ENCODE measurements at places on chromosomes 13 and 19.

DNA sequence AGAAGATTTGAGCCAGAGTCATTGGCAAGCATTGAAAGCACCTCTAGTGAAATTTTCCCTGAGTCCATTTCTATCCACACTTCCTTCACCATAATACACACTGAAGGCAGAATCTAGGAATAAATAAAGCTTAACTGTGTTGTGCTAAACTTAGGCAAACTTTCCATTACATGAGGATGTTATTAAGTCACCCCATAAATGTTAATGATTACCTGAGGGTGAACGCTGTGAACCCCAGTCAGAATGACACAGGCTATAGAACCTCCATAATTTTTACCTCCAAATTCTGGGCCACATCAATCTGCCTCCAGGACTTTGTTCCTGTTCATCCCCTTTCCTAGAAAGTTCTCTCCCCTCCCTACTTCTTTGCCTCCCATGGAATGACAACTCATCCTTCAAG is 71.0 kb downstream of the RAP2A start:
- DNase-seq: peak; percentile 24

DNA sequence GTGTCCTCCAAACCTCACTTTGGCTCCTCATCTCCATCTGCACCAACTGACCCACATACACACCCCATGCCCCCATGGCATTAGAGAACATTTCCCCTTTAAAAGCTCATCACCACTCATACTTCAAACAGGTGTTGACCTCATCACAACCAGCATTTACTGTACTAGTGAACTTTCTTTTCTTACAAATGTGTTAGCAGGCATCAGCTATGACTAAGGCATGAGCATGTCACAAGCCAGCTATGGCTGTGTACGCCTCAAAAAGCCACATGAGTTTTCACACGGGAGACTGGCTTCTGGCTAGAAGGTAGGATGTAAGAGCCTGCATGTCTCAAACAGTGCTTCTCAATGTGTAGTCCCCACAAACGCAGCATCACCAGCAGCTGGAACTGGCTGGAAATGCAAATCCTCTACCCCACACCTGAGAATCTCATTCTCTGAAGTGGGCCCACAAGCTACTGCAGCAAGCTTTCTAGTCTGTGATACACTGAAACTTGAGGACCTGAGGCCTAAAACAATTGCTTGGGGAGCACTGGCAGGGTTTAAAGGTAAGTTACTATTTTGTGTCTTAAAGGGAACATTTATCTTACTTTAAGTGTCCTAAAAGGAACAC is 66.8 kb downstream of the TUBGCP3 start:
- DNase-seq: no peak

DNA sequence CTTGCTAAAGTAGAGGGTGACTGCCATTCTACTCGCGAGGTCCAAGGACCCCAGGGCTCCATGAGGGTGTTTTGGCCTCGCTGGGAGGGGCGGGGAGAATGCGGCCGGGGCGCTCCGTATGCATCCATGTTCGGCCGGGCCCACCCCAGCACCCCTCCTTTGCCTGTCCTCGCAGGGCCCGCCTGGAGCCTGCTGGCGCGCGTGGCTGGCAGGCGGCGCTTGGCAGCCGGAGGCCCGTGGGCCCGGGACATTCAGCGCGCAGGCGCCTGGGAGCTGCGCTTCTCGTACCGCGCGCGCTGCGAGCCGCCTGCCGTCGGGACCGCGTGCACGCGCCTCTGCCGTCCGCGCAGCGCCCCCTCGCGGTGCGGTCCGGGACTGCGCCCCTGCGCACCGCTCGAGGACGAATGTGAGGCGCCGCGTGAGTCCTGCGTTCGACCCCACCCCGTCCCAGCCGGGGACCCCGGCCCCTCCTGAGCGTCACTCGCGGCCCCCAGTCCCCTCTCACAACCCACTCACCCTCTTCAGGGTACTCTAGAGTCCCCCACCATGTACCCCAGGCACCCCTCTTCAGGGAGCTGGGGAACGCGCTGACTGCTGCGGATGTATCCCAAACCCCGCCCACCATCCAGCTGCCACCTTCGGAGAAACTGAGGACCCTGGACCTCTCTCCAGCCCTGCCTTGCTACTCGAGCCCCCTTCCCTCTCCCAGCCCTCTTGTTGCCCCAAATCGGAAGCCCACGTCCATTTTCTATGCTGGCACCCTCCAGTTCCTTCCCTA is 4.1 kb downstream of the DLL3 start:
- DNase-seq: peak; percentile 84

GRCh38 chr13:50713523-50714248 is 129.8 kb downstream of the DLEU7 start:
- no peak for DNase-seq

- no peak for DNase-seq
These were observed 112.8 kb downstream of the CRYL1 start for GRCh38 chr13:20412691-20413355.

GRCh38 chr19:36067681-36068080 is 13.0 kb downstream of the WDR62 start:
- DNase-seq: no peak

GRCh38 chr13:113499936-113500335 is 9.4 kb upstream of the DCUN1D2 start:
- no peak for DNase-seq

DNA sequence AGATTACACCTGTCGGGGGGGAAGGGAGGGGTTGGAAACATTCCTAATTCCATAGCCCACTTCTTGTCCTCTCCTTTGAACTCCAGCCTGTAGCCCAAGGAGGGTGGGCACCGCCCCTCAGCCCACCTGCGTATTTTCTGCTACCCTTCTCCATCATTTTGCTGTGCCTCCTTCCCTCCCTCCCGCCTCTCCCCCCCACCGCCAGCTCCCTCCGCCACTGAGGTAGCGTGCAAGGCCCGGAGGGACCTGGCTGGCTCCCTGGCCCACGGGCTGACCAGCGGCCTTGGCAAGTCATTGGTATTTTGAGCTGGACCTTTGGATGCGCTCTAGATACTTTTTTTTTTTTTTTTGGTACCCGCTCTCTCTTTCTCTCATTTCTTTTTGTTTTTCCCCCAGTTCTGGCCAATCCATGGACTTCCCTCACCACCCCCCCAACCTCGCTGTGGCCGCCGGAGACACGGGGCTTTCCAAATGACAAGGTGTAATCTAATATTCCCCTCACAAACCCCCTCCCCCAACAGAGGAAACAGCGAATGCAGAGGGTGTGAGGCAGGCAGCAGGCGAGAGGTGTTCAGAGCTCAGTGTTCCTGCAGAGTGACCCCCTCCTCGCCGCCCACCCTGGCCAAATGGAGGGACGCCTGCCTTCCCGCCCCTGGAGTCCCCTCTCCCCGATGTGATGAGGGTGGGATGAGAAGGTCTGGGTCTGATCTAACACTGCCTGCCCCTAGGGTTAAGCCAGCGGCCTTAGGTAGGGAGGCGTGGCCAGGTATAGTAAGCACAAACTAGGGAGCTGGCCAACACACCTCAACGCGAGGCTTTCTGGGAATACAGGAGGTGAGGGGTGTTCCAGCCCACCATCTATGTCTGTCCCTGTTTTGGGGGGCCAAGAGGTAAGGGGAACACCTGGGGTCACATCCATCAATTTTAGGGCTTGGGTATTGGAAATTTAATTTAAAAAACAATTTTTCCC is 89.2 kb downstream of the PTPRS start:
- DNase-seq: no peak

DNA sequence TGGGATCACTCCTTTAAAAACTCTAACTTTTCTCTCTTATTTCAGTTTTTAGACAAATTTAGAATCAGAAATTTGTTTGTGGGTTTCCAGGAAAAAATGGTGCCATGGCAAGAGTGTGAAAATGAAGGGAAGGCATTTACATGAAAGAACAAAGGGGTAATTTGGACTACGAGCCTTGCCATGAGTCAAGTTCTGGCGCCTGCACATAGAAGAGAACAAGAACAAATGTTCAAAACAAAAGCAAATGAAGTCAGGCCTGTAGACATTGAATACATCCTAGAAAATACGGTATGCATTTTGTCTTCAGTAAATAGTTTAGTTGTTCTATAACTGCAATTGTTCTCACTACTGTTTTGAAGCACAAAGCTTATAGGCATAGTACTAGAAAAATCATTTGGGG is 1390.5 kb downstream of the EFNB2 start:
- DNase-seq: no peak

- peak; percentile 54 for DNase-seq
These were observed 4.3 kb downstream of the FOSB start for GRCh38 chr19:45471931-45472562.

- DNase-seq: no peak
These were observed 293.7 kb downstream of the POU4F1 start for GRCh38 chr13:78309497-78310180.

- DNase-seq: no peak
These were observed 2747.8 kb downstream of the PCDH9 start for GRCh38 chr13:64482373-64482772.

- peak; percentile 37 for DNase-seq
These were observed 1.5 kb downstream of the ILF3 start for GRCh38 chr19:10655457-10656312.

- no peak for DNase-seq
These were observed 28.8 kb downstream of the ZNF333 start for GRCh38 chr19:14718522-14719116.

- DNase-seq: no peak
These were observed 1591.0 kb upstream of the SLC10A2 start for GRCh38 chr13:104657196-104657595.

DNA sequence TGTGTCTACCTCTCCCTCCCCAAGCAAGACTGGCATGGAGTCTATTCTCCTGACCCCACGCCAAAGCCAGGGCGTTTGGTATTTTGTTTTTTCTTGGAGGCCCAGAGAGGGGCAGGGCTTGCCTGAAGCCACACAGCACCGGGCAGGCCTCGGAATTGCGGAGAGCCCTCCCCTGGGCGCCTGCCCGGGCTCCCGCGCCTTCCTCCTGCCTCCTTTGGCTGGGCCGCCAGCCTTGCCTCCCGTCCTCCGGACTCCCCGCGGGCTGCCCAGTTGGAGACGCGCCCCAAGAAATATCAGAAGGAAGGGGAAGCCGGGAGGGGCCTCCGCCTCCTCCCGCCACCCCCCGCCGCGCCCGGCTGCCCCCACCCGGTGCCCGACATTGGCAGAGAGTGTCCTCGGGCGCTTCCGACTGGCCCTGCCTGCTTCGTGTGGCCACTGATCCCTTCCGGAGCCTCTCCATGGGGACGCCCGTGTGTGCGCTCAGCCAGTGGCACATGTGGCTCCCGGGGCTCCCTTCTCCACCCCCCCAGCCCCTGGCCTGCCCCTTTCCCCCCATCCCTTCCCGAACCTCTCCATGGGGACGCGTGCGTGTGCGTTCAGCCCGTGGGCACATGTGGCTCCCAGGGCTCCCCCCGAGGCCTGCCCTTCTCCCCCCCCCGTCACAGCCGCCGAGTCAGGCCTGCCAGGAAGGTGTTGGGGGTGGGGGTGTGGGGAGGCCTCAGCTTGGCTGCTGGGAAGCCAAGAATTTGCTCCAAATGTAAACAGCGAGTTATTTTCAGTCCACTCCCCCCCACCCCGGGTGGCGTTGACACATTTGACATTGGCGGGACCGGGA is 37.3 kb downstream of the NFIC start:
- peak; percentile 95 for DNase-seq

GRCh38 chr19:58553799-58554493 is 959 bp downstream of the CHMP2A start:
- DNase-seq: no peak

DNA sequence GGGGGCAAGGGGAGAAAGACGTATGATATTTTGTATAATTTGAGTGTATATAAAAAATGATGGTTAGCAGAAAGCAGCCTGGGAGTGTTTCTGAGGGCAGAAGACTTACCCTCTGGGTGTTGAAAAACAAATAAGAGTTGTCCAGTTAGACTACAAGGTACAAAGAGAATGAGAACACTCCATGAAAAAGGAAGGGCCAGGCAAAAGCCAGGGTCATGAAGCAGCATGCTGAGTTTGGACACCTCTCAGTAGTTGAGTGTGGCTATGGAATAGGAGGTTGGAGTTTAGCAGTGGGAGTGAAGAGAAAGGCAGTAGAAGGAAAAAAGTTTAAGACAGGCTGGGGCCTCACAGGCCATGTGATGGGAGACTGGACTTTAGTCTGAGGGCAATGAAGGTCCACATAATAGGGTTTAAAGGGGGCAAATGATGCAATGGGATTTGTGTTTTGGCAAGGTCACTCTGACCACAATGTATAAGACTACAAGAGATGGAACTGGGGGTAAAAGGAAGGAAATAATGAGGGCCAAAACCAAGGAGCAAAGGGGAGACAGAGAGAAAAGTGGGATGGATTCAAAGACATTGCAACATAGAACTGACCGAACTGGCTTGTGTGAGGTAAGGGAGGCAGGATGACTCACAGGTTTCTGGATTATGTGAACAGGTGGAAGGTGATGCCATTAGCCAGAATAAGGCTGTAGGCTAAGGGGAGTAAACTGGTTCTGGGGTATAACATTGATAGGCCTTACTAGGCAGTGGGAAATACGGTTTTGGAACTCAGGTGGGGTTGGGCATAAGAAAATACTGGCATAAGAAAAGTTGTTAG is 76.6 kb downstream of the SERP2 start:
- DNase-seq: no peak

- DNase-seq: no peak
These were observed 1047.5 kb upstream of the SPRY2 start for GRCh38 chr13:81388400-81388799.

DNA sequence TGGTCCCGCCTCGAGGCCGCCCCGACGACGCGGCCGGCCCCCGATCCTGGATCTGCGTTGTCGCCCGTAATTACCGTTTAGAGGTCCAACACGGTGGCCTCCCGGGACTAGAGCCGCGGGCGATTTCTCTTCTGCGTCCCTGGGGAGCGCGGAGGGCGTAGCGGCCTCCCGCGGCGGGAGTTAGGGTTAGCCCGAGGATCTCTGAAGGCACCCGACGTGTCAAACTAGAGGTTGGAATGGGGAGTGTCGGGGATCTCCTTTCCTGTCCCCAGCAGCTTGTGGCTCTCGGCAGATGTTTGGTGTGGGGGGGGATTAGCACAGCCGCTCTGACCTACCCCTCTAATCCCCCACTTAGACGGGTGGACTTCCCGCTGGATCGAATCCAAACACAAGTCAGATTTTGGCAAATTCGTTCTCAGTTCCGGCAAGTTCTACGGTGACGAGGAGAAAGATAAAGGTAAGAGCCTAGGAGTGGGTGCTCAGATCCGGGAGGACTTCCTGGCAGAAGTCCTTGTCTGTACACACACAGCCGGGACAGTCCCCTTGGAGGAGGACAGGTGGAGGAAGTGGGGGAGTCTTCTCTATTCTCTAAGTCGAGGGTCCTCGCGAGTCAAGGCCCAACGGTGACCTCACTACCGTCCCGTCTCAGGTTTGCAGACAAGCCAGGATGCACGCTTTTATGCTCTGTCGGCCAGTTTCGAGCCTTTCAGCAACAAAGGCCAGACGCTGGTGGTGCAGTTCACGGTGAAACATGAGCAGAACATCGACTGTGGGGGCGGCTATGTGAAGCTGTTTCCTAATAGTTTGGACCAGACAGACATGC is 581 bp downstream of the CALR start:
- DNase-seq: peak; percentile 61

GRCh38 chr13:63025741-63026140 is 1610.1 kb upstream of the PCDH20 start:
- no peak for DNase-seq
